NCI-H1694 treated with DMSO at 0.1 percent for 48 hours (cell line): ENCODE measurements at places on chromosomes 12 and 14.
A peak's percentile ranks its signal among the peaks of the same experiment; 100 is the strongest.

DNA sequence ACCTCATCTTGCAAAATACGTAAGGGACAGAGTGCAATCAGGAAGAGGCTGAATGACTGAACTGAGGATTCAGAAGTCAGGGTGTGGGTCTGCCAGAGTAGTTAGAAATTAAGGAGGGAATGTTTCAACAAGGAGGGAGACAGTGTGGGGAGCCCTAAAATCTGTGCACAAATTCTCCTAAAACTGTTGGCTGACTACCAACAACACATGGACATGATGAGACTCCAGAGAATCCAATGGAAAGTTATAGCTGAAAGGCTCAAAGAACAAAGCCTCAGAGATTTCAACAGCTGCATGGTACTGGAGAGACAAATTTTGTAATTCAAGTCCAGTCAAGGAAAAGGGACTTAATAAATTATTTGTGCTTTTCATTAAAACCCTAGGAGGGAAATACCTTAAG, 36.1 kb upstream of the NEDD1 start:
- DNase-seq = no peak

DNA sequence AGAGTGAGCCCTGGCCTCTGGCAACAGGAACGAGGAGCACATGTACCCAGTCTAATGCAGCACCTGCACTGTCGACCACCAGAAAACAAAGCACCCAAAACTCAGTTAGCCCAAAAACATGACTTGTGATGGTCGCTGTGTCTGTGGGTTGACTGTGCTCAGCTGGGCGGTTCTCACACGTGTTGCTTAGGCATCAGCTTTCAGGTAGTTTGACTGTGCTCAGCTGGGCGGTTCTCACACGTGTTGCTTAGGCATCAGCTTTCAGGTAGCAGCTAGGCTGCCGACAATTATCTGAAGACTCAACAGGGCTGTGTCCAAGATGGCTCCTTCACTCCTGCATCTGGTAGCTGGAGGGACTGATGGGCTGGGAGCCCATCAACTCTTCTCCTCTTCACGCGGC, 1.2 kb upstream of the LRCOL1 start:
- no peak for DNase-seq

GRCh38 chr12:95014554-95014953, 11.1 kb upstream of the NDUFA12 start:
- DNase-seq = no peak

DNA sequence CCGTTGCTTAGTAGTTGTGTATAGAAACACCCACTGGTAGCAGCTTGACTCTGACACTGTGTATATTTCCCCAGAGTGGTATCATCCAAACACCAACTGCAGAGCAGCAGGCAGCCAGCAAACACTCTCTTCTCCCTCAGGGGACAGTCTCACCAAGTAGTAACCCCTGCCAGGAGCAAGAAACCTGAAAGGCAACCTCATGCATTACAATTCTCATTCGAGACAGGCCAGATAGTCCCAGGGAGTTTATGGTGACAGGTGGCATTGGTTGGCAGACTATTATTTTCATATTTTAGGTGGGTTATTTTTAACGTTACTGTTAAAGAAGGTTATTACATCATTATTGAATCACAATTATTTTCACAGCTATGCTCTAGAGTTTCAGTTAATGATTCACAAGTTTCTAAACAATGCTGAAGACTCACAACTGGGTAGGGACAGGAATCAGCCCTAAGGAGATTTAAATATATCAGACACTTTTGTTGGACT, 222.8 kb downstream of the EGLN3 start:
- peak; percentile 64 for DNase-seq

GRCh38 chr12:28961948-28962384, 187.1 kb upstream of the FAR2 start:
- DNase-seq = no peak

DNA sequence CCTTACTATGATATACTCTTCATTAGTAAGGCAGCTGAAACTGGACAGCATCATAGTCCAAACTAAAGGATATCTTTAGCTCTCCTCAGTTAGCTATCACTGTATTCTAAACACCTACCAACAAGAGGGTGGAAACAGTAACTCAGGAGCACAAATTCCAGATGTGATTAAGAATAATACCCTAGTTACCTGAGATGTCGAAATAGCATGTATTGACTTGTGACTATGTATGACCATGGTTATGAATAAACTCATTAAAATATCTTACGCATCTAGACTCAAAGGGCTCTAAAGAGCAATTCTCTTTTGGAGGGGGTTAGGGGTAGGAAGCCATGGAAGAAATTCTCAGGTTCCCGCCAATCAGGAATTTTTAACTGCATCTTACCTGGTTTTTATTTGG, 90.8 kb downstream of the C2CD5 start:
- no peak for DNase-seq

DNA sequence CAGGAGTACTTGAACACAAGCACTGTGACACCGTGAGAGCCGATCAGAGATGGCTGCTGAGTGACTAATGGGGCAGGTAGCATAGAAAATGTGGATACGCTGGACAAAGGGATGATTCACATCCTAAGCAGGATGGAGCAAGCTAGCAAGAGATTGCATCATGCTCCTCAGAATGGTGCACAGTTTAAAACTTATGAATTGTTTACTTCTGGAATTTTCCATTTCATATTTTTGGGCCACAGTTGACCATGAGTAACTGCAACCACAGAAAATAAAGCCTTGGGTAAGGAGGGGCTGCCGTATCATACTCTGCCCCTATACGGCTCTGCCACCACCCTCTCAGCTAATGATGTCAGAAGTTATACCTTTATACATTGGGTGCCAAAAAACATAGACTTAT, 23.3 kb upstream of the MARK3 start:
- DNase-seq = no peak

DNA sequence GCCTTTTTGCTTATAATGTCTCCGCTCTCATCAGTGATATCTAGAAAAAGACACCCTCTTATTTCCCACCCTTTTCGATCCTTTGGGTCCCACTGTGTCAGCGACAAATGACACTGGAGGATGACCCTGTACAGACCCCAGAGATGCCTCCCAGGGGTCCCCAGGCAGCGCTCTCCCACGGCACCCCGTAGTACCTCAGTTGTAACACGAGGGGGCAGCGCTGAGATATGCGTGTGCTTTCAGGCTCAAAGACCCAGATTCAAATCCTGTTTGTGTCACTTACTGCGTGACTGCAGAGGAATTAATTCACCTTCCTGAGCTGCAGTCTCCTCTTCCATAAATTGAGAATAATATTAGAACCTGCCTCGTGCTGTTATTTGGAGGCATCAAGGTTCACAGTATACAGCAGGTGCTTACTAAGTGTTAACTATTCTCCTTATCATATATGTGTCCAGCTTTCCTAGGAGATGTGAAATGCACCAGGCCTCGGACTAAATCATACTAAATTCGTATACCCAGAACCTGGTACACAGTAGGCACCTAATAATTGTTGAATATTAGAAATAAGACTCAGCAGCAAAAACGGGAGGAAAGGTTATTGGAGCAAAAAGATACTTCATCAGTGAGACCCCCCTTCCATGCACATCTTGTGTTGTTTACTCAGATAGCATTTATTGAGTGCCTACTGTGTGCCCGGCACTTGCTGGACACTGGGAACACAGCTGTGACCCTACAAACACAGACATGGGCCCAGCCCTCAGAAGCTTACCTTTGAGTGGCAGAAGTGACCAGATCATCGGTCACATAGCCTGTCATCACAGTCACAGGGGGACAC, 99.9 kb downstream of the PHETA1 start:
- no peak for DNase-seq
